ENCODE measurements at places on chromosomes 5 and 9. TPM values are rescaled to one million over a fixed set of nuclear protein-coding genes. Genes with fewer than 3 reads are reported as not detected.
A peak's percentile ranks its signal among the peaks of the same experiment; 100 is the strongest.

DNA sequence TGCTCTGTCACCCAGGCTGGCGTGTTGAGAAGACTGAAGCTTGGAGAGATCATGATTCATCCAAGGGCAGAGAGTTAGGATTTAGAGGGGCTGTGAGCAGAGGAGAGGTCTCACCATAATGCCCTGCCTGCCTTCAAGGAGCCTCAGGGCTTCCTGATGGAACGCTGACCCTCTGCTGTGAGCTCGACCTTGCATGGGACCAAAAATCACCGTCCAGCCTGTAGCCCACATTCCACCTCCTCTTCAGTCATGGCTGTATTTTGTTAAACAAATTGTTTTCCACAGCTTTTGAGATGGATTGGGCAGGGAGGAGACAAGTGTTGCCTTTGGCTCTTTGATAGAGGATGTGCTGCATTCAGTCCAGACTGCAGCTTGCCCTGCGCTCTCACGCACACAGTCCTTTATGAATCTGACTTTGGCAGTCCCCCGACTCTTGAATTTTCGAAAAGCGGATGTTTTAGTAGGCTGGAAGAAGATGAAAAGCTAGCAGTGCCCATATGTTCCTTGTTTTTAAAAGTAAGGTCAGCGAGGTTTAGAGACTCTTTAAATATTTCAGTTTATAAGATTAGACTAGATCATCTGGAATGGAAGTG lies 79.5 kb downstream of the MVB12B start:
- H3K27me3 ChIP-seq = no peaks in the 10 kb centered on the region
- no peak for DNase-seq
- H3K27ac ChIP-seq = no peak overlapping the region
- peaks cover 11% of the 10 kb centered on the region for H3K36me3 ChIP-seq
- H3K4me1 ChIP-seq = peaks cover 6% of the 10 kb centered on the region

AIF1L gene
- total RNA-seq = 71.1 TPM

GRCh38 chr9:69076550-69076949 lies 41.0 kb downstream of the FXN start:
- no peak overlapping the region for H3K4me3 ChIP-seq
- H3K4me1 ChIP-seq = no peaks in the 10 kb centered on the region
- peaks cover 8% of the 10 kb centered on the region for H3K36me3 ChIP-seq

DNA sequence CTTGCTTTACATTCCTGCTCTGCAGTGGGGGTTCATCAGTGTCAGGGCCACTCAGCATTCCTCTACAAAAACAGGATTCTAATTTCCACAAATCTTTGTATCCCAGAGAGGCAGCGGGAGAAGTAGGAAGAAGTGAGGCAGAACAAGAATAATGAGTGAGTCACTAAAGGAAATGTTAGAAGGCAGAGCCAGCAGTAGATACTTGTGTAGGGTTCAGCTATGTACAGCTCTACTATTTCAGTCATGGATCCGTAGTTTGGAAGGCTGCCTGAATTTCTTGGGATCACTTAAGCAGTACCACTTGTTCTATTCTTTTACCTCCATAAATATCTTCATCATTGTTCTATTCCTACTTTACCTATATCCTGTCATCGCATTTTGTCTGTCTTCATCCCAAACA lies 246.3 kb upstream of the TLE4 start:
- H3K4me1 ChIP-seq = no peaks in the 10 kb centered on the region
- H3K27ac ChIP-seq = no peak overlapping the region
- no peaks in the 10 kb centered on the region for H3K36me3 ChIP-seq

PTTG1 gene
- 50.0 TPM for total RNA-seq

KCNV2 gene
- not detected for total RNA-seq

GRCh38 chr5:34930462-34930844 lies 1.1 kb downstream of the DNAJC21 start:
- H3K27me3 ChIP-seq = no peaks in the 10 kb centered on the region
- H3K36me3 ChIP-seq = peaks cover 8% of the 10 kb centered on the region
- peak overlapping the region; percentile 99 for H3K27ac ChIP-seq
- H3K4me3 ChIP-seq = peak overlapping the region; percentile 99

DNA sequence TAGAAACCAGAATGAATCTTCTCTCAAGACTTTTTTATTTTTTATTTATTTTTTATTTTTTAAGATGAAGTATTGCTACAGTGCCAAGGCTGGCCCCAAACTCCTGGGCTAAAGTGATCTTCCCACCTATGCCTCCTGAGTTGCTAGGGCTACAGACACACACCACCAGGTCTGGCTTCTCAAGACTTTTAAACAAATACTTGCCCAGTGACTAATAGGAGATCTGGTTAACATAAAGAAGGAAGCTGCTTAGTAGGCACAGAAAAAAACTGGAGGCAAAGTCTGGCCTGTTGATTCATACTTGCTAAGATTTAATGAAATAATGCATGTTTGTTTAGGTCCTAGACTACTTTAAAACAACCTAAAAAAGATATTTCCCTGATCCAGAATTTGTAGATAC lies 43.8 kb downstream of the SLC38A9 start:
- H3K4me1 ChIP-seq = peaks cover 2% of the 10 kb centered on the region
- H3K27ac ChIP-seq = no peak overlapping the region
- H3K27me3 ChIP-seq = no peaks in the 10 kb centered on the region
- H3K36me3 ChIP-seq = peaks cover 6% of the 10 kb centered on the region
- no peak for DNase-seq

DNA sequence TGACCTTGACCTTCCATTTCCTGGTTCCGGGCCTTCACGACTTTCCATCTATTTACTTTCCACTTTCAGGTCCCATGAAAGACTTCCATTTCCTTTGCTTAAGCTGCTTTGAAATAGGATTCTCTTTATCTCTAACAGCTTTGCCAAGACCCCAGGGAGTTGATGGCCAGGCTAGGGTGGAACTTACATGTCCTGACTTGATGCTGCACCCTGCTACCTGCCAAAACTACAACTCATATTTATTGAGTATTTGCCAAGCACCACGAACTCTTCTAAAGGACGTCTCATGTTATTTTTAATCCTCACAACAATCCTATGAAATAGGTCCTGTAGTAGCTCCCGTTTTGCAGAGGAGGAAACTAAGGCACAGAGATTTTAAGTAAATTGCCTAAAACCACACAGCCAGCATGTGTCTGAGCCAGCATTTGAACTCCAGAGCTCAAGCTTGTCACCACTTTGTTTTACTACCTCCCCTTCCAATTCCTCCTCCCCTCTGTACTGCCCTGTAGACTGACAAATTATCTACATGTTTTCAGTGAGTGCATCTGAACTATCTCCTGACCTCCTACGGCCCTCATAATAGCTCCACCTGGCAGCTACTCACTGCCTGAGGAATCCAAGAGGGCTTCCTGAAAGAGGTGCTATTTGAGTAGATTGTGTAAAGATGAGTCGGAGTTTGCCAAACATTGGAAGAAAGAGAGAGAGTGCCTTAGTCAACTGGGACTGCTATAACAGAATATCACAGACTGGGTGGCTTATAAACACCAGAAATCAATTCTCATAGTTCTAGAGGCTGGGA lies 38.4 kb upstream of the SMIM23 start:
- no peak for DNase-seq
- H3K4me1 ChIP-seq = no peaks in the 10 kb centered on the region
- no peak overlapping the region for H3K27ac ChIP-seq

- no peak overlapping the region for H3K4me3 ChIP-seq
- no peak for DNase-seq
- H3K4me1 ChIP-seq = peaks cover 2% of the 10 kb centered on the region
- H3K36me3 ChIP-seq = no peaks in the 10 kb centered on the region
Observed at GRCh38 chr5:77292026-77292757, 81.7 kb downstream of the PDE8B start.

UHRF2 gene
- total RNA-seq = 88.6 TPM

GRCh38 chr9:127248241-127248640 lies 16.3 kb upstream of the GARNL3 start:
- no peak overlapping the region for H3K27ac ChIP-seq
- H3K27me3 ChIP-seq = peaks cover 9% of the 10 kb centered on the region
- DNase-seq = no peak
- H3K36me3 ChIP-seq = peaks cover 2% of the 10 kb centered on the region
- no peak overlapping the region for H3K4me3 ChIP-seq

DNA sequence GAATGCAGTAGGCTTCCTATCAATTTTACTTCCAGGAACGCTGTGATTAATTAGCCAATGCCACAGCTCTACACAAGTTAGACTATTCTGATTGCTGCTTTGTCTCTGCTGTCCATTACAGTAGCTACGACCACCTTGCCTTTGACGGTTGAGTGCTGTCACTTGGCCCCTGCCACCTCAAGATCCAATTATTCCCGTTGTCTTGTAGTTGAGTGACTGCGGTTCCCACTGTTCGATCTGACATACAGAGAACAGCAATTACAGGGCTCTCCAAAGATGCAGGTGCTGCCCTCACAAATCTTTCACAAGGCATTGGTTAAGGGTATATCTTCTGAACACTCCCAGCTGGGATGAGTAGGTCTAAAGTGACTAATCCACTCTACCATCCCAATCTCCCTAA lies 393.4 kb upstream of the KIF2A start:
- no peak for DNase-seq
- no peak overlapping the region for H3K27ac ChIP-seq
- no peak overlapping the region for H3K4me3 ChIP-seq
- no peaks in the 10 kb centered on the region for H3K36me3 ChIP-seq

- no peaks in the 10 kb centered on the region for H3K36me3 ChIP-seq
- peaks cover 4% of the 10 kb centered on the region for H3K4me1 ChIP-seq
- H3K27ac ChIP-seq = no peak overlapping the region
- no peak for DNase-seq
Observed at GRCh38 chr5:56095579-56096102, 100.9 kb upstream of the IL6ST start.

SLC23A1 gene
- 0.48 TPM for total RNA-seq

GRCh38 chr9:121622387-121623203 lies 28.8 kb upstream of the DAB2IP start:
- DNase-seq = no peak
- H3K36me3 ChIP-seq = no peaks in the 10 kb centered on the region
- no peaks in the 10 kb centered on the region for H3K27me3 ChIP-seq
- peaks cover 24% of the 10 kb centered on the region for H3K4me1 ChIP-seq
- H3K4me3 ChIP-seq = no peak overlapping the region

DNA sequence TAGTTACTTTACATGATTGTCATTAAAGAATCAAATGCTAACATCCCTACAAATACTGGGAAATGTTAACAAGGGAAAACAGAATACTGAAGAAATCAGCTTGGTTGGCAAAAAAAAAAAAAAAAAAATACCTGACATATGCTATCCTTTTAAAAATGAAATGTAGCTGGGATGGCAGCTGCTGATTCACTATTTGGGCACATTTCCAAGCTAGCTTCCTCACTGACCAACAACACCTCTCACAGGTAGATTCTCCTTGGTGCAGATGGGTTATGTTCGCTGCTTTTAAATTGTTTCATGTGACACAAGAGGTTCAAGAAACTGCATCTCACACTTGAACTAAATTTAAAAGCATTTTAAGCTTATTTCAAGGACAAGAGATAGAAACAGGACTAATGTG lies 6.1 kb upstream of the PRUNE2 start:
- H3K36me3 ChIP-seq = no peaks in the 10 kb centered on the region
- H3K27ac ChIP-seq = no peak overlapping the region
- peaks cover 10% of the 10 kb centered on the region for H3K4me1 ChIP-seq
- no peak for DNase-seq
- H3K4me3 ChIP-seq = no peak overlapping the region

DNA sequence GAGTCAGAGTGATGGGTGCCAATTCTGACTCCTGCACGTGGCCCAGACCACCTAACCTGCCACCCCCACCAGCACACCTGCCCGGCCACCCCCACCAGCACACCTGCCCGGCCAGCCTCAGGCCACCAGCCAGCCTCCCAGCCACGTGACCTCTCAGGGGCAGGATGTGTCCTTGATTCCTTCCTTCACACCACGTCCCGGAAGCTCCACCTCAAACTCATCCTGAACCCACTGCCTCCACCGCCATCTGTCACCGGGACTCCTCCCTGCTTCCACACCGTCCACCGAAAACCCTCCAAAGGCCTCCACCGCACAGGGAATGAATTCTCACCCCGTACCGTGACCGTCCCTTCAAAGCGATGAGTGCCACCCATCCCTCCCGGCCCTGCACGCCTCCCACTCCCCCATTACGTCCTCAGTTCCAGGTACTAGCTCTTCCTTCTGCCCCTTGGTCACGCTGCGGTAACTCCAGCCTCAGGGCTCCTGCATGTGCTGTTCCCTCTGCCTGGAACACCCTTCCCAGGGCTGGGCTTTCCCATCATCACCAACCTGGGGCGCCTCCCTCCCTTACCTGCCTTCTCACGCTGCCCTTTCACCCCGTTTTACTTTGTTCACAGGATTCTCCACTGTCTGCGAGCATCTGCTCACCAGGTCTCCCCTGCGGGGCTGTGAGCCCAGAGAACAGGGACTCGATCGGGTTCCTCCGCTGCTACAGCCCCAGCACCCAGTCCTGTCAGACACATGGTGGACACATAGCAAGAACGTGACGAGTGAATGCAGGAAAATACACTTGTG lies 82.9 kb downstream of the ADAMTS2 start:
- H3K4me1 ChIP-seq = peaks cover 9% of the 10 kb centered on the region
- no peak for DNase-seq
- H3K4me3 ChIP-seq = no peak overlapping the region
- H3K36me3 ChIP-seq = no peaks in the 10 kb centered on the region

DNA sequence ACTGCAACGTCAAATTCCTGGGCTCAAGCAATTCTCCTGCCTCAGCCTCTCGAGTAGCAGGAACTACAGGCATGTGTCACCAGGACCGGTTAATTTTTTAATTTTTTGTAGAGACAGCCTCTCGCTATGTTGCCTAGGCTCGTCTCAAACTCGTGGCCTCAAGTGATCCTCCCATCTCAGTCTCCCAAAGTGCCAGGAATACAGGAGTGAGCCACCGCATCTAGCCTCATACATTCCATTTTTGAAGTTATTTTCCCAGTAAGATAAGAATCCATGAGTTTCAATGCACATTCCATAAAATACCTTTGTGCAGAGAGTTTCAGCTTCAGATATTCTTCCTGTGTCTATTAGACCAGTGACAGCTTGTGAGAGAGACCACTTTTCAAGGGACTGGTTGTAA lies 70.4 kb downstream of the SKIC3 start:
- DNase-seq = no peak
- H3K27ac ChIP-seq = no peak overlapping the region
- H3K4me3 ChIP-seq = no peak overlapping the region
- H3K27me3 ChIP-seq = no peaks in the 10 kb centered on the region
- no peaks in the 10 kb centered on the region for H3K4me1 ChIP-seq

DNA sequence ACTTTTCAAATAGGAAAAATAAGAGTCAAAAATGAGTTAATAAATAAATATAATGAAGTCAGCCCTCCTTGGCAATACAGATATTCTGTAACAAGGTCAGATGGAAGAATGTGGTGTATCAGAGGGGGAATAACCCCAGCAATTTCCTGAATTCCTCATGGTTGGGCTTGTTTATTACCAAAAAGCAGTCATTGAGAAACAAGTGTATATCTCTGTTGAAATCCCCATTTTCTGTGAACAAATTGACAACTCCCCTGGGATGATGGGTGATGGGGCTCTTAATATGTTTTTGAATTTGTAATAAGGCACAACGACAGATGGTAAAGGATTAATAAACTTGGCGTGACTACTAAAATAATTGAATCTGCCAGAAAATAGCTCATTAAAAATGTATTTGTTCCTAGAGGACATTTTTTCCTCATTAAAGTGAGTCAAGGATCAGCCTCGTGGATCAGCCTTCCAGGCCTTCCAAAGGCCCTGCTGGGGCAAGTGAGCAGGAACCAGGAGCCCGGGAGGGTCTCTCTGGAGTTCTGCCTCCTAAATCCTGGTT lies 34.2 kb downstream of the THBS4 start:
- peaks cover 2% of the 10 kb centered on the region for H3K4me1 ChIP-seq
- H3K4me3 ChIP-seq = no peak overlapping the region
- peaks cover 2% of the 10 kb centered on the region for H3K36me3 ChIP-seq
- H3K27me3 ChIP-seq = peaks cover 9% of the 10 kb centered on the region
- no peak overlapping the region for H3K27ac ChIP-seq

GRCh38 chr9:15354713-15355112 lies 47.7 kb upstream of the TTC39B start:
- H3K27ac ChIP-seq = no peak overlapping the region
- peaks cover 1% of the 10 kb centered on the region for H3K36me3 ChIP-seq
- peaks cover 25% of the 10 kb centered on the region for H3K4me1 ChIP-seq
- no peak overlapping the region for H3K4me3 ChIP-seq
